Umbilical cord (tissue), 2 donors: ENCODE measurements at places on chromosomes 11 and 22. TPM values are rescaled to one million over a fixed set of nuclear protein-coding genes. Genes with fewer than 3 reads are reported as not detected.

GRCh38 chr11:107275632-107276031, 182.0 kb downstream of the CWF19L2 start:
- no peak for DNase-seq

DNA sequence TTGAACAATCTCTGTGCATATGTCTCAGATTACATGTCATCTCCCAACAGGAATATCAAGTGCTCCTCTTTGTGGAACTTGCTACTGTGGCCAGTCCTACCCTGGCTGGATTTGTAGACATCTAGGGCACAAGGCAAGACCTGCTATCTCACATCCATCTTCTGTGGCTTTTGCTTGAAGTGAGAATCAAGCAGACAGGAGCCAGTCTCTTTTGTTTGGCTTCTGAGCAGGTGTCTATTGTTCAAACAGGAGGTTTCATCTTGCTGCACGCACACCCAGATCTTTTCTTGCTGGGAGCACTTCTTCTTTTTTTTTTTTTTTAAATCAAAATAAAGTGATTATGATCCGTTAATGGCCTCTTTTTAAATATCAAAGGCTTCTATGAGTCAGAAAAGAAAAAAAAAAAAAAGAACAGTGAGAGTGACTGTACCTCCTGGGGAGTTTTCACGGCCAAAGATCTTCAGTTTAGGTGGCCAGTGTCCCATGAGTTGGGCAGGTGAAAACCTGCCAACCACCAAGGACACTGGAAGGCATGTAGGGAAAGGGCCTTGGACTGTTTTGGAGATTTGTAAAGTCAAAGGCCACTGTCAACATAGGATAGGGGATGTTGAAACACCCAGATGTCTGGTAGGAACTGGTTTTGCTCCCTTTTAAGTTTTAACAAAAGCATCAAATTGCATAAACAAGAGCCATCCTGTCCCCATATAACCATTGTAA, 78.1 kb downstream of the CD44 start:
- DNase-seq: no peak

DNA sequence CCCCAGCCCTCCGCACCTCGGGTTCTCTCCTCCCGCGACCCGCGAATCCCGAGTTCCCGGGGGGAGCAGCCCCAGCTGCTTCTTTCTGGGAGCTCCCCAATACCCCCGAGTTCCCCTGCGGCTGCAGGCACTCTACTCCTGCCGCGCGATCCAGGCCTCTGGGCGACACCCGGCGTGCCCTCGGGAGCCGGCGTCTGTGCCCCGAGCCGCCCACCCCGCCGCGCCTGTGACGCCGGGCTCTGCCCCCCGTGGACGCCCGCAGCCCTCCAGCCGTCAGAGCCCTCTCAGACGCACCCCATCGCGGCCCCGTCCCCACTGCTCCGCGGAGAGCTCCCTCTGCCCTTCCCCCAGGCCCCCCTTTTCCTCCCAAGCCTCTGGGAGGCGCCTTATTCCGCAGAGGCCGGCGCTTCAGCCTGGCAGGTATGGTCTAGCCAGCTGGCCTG, 422 bp downstream of the GLB1L2 start:
- no peak for DNase-seq

GRCh38 chr11:77508019-77508418, 34.1 kb upstream of the PAK1 start:
- no peak for DNase-seq

- no peak for DNase-seq
Measured at GRCh38 chr11:17280494-17281127, 4.1 kb downstream of the NUCB2 start.

DNA sequence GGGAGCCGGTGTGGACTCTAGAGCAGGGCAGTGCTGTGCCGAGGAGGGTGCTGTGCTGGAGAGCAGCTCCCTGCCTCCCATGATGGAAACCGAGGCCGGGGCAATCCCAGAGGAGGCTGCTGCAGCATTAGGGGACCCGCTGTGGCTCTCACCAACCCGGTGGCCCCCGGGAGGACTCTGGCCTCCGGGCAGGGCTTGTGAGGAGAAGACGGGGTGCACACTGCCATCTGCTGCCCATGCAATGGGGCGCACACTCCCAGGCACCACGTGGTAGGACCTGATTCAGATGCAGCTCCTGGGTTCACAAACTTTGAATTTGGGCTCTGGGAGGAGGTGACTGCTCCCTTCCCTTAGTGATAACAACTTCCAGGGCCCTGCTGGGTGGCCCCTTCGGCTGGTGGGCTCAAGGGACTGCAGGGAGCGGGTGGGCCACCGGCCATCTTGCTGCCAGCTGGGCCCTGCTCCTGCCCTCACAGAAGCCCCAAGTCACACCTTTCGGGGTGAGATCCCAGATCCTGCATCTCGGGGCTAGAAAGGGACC, 93.8 kb upstream of the FGF3 start:
- no peak for DNase-seq

- DNase-seq: peak; percentile 41
Measured at GRCh38 chr22:37675930-37676735, 697 bp downstream of the LGALS1 start.

- DNase-seq: no peak
Measured at GRCh38 chr22:41358927-41359326, 22.8 kb upstream of the TEF start.

DNA sequence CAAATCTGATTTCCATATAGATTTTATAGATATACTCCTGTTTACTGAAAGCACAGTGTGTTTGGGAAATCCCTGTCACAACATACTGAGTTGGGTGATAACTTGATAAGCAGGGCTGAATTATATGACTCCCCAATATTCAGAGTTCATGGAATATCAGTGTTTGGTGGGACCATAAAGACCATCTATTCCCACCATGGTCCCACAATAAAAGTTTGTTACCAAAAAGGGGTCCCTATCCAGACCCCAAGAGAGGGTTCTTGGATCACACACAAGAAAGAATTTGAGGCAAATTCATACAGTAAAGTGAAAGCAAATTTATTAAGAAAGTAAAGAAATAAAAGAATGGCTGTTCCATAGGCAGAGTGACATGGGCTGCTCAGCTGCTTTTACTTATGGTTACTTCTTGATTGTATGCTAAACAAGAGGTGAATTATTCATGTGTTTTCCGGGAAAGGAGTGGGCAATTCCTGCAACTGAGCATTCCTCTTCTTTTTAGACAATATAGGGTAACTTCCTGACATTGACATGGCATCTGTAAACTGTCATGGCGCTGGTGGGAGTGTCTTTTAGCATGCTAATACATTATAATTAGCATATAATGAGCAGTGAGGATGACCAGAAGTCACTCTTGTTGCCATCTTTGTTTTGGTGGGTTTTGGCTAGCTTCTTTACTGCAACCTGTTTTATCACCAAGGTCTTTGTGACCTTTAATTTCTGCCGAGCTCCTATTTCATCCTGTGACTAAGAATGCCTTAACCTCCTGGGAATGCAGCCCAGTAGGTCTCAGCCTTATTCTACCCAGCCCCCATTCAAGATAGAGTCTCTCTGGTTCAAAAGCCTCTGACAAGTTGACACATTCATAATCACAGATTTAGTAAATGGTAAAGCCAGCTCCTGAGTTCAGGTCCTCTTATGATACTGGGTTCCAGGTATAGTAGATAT, 240.6 kb upstream of the PDGFD start:
- DNase-seq: no peak

DNA sequence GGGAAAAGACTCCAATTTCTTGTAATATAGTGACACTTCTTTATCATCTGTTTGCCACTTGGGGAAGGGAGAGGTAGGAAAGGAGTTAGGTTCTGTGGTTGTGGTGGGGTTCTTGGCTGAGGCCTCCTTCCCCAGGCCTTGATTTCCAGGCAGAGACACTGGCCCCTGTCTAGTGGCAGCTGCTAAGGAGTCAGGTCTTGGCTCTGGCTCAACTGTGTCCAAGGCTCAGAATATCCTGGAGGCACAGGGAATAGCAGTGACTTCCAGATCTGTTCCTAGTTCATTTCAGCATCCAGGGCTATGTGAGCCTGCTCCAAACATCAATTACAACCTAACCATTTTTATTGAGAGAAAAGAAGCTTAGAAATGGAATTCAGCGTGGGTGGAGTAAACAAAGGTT, 29.5 kb downstream of the PPFIBP2 start:
- no peak for DNase-seq

DNA sequence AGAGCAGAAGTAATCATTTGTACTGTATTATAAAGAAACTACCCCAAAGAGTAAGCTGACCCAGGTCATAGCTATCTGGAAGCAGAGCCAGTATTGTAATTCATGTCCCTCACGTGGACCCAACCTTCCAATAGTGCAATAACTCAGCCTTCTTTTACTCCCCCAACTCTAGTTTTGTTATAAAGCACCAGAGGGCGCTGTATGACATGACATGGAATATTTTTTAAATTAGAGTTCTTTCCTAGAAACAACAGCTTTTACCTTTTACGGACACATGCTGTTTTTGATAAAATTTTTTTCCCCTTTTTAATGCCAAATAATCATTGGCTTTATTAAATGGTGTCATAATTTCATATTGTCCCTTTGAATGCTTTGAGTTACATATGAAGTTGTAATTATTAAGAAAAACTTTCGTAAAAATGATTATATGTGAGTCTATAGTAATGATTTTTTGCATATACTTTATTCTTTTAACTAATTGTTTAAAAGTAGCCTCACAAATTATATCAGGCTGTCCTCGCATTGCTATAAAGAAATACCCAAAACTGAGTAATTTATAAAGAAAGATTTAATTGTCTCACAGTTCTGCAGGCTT, 76.9 kb downstream of the DKK3 start:
- DNase-seq: peak; percentile 38

DNA sequence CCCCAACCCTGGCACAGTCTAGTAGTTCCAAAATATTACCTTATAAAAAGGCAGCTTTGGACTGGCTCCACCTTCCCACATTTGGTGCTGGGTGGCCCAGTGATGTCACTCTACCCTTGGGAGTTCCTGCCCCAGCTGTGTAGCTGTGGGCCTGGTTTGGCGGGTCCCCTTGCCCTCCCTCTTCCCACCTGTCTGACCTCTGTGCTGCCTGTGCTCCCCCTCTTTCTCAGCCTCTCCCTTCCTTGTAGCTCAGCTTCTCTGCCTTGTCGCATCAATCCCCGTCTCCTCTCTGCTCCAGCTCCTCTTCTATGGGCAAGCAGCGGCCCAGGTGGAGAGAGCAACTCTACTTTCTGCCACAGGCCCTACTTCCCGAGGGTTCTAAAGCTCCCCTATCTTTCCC, 54.6 kb downstream of the CHRDL2 start:
- DNase-seq: no peak

GRCh38 chr11:33375236-33375635, 118.1 kb downstream of the HIPK3 start:
- DNase-seq: no peak

GRCh38 chr11:76609736-76610370, 60.7 kb downstream of the LRRC32 start:
- no peak for DNase-seq

DNA sequence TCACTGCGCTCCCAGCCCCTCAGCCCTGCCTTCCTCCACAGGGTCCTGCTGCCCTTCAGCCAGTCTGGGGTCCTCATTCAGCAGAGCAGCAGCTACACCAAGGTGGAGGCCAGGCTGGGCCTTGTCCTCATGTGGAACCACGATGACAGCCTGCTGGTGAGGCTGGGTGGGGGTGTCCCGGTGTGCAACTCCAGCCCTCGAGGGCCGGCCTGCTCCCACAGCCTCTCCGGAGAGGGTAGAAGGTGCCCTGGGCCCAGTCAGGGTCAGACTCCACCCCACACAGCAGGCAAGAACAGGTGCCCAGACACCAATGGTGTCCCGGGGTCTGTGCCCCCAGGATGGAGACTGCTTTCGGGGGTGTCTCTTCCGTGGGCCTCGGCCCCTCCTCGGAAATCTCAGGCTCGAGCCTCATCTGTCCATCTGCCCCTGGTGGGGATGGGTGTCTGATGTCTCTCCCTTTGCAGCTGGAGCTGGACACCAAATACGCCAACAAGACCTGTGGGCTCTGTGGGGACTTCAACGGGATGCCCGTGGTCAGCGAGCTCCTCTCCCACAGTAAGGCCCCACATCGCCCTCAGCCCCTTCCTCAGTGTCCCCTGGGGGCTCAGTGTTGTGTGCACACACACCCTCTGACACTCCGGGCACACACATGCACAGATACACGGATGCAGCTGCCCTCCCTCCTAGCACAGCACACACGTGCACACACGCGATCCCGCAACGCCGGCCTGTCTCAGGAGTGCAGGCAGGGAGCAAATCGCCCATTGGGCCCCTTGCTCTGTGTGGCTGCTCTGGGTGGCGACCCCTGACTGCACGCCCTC, 4.9 kb downstream of the MUC5AC start:
- DNase-seq: no peak

- no peak for DNase-seq
Measured at GRCh38 chr11:3206156-3206921, 12.3 kb downstream of the MRGPRG start.

GRCh38 chr11:82883853-82884252, 16.4 kb downstream of the PRCP start:
- DNase-seq: no peak

DNA sequence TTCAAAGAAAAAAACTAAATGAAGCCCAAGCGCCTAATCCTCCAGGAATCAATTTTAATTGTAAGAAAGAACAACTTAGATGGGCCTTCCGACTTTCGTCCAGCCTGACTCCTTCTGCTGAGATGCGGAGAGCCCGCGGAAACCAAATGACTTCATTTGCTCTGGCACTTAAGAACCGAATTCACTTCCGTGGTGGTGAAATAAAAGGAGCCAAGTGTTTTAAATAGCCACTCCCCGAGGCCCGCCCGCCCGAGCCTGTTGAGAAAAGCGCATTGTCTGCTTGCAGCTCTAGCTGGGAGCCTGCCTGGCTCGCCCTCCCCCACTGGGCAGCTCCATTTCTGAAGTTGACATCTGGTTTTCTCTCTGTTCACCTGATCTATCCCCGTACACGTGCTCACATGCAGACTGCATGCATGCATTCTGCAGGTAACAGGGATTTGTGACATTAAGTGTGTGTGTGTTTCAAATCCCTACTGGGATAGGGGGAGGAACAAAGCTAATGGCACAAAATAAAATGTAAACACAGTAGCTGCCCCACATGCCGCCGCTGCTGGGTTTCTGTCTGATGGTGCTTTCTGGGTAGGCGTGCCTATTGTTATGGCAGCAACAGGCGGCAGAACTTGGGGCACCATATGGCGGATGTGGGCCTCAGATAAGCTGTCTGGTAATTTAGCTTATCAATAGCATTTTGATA, 6.2 kb downstream of the TEAD1 start:
- DNase-seq: peak; percentile 91

The RAB36 gene
- 1.7 TPM for total RNA-seq

The TEF gene
- 6.3 TPM for total RNA-seq

The CBX7 gene
- 10.4 TPM for total RNA-seq

The GLYATL1 gene
- 19.0 TPM for total RNA-seq

The OLFML1 gene
- total RNA-seq: 3.4 TPM

The APOL1 gene
- 5.8 TPM for total RNA-seq

The MN1 gene
- 9.9 TPM for total RNA-seq

The RHOD gene
- 15.2 TPM for total RNA-seq
